ENCODE measurements at places on chromosomes 11 and 22.

DNA sequence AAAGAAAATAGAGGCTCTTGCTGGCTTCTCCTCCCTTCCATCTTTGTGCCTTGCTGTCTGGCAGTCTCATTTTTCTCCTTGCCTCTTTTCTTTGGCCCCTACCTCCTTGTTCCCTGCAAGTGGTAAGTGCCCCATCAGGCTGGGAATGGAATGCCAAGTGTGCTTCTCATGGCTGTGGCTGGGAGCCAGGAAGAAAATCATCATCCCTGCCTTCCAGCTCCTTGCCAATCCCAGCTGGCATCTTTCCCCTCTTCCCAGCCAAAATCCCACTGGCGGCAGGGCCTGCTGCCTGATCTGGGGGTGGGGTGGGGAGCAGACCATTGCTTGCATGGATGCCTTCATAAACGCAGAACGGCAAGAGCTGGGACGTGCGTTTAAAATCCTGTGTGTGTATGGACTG is 27.0 kb upstream of the SLC25A18 start:
- no peak for DNase-seq

DNA sequence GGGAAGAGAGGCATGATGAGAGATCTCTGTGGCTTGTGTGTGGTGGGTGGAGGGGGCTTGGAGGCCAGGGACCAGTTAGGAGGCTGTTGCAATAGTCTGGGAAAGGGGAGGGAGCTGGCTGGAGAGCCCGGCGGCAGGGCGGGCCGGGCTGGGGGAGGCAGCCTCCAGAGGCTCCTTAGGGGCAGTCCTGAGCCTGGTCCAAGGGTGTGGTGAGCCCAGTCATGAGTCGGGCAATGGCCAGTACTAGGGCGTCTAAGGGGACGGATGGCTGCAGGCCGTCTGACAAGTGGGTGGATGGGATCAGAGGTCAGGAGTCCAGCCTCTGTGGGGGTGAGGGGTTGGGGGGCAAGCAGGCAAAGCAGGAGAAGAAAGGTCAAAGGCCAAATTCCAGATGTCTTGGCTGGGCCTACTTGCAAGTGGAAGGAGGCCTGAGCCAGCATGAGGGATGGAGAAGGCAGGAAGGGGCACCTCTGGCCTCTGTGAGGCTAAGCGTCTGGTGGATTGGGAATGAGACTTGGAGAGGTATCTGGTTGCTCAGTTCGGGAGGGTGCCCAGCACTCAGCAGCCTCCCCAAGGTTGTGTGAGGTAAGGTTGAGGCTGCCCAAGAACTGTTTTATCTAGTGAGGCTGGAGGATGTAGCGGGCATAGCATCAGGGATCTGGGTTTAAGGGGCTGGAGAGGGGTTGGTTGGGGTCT is 6.0 kb upstream of the CD248 start:
- DNase-seq = no peak

DNA sequence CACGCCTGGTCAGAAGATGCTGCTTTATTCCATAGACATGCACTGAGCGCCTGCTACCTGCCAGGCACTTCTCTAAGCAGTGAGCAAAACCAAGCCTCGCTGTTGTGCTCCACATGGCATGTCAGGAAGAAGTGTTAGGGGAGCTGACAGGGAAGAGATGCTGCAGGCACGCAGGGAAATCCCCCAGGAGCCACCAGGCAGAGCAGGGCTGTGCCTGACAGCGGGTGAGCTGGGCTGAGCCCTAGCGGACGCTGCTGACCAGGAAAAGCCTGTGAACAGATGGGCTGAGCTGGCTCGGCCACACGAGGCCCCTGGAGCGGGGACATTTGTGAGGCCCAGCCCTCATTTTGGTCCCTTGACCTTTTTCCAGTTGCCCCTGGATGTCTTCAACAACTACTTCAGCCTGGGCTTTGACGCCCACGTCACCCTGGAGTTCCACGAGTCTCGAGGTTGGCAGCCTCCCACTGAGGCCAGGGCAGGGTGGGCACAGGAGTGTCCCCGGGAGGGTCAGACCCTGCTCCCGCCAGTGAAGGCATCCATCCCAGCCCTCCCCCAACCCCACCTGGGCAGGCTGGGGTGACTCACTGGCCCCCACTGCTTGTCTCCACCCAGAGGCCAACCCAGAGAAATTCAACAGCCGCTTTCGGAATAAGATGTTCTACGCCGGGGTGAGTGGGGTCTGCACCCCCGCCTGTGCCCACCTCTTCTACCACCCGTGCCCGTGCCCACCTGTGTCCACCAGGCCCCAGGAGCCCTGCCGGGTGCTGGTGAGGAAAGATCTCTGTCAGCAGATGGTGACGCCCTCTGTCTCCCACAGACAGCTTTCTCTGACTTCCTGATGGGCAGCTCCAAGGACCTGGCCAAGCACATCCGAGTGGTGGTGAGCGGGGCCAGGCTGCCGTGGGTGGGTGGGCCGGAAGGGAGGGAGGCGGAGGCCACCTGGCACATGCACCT is 7.4 kb upstream of the MDK start:
- no peak for DNase-seq

DNA sequence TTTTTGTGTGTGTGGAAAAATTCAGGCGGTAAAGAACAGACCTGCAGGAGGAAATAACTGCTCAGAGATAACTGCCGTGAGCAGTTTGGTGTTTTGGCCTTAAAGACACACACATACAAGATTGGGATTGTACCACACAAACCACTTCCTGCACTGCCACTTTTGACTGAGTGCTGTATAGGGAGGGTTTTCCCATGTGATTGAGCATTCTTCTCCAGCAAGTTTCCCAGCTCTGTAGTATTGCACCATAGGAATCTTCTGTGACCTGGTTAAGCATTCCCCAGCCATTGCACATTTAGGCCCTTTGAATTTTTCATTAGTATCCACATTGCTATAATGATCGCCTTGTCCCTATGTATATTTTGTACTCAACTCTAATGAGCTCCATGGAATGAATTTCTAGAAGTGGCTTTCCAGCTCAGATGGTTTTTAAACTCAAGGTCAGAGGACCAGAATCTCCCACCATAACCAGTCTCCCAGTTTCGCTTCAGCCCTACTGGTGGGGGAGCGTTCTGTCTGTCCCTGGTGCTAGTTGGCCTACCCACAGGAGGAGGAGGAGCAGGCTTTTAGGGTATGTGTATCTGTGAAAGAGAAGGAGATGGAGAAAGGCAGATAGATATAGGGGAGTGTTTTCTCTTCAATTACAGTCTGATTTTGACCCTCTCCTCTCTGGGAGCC is 9.3 kb downstream of the CD82 start:
- no peak for DNase-seq

GRCh38 chr11:27200779-27201453 is 160.3 kb downstream of the BBOX1 start:
- DNase-seq = no peak

- DNase-seq = no peak
These were observed 57.5 kb upstream of the EED start for GRCh38 chr11:86187027-86187426.

GRCh38 chr11:85483861-85484260 is 143.3 kb downstream of the DLG2 start:
- no peak for DNase-seq

GRCh38 chr11:69007975-69008381 is 5.1 kb downstream of the MRGPRF start:
- no peak for DNase-seq

- DNase-seq = no peak
These were observed 1038.5 kb downstream of the OPCML start for GRCh38 chr11:132493801-132494200.

GRCh38 chr11:124586238-124586860 is 16.6 kb downstream of the OR8A1 start:
- DNase-seq = peak; percentile 59

DNA sequence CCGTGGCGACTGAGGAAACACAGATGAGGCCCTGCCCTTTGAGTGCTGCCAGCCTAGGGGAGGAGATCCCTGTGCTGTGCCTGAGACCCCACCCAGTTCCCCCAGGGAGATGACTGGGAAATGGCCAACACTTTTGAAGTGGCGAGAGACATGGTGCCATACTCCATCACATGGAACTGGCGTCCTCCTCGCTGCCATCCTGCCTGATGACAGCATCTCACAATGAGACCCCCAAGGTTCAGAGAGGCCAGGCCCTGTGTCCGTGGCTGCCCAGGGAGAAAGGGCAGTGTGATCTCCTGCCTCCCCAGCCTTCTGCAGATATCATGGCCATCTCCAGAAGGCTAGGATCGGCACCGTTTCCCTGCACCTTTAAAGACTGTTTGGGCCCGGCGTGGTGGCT is 31.1 kb downstream of the FAM83F start:
- DNase-seq = no peak

DNA sequence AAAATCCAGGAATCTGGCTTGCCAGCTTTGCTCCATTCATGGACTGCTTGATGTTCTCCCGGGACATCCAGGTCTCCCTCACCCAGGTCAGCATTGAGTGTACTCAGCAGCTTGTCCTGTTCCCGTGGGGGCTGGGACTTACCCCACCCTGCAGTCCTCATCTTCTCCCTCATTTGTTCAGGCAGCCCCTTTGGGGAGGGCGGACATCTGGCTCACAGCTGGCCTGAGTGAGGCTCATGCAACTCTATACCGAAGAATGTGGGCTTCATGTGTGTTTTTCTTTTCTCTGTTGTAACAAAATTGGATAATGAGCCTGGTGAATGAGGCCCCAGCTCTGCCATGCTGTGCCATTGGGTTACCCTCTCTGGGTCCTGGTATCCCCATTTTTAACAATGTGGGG is 227.7 kb upstream of the TENM4 start:
- no peak for DNase-seq

DNA sequence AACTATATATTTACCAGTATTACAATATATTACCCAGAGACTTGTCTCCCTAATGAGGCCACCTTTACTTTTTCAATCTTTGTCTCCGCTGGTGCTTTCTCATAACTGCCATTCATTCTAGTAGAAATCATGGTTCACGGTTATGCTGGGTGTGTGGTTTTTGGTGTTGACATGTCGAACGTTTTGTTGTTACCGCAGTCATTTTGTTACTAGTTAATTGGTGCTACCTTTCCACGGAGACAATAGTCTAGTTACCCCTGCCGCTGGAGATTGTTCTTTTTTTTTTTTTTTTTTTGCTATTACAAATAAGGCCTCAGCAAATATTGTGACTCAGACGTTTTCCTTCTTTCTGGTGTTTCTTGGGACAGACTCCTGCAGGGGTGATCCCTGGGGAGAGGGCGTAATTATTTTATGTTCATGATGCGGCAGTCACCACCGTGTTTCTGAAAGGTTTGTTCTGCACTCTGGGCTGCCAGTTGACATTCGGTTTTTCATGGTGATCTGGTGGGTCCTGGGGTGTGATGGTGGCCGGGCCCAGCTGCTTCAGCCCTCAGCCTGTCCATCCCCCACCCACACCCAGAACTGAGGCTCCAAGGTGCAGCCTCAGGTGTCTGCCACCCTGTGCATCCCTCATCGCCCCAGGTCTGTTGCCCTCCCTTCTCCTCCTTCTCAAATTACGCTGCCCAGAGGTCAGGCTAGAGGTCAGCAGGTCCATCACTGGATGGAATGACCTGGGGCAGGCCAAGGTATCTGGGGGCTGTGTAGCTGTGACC is 28.6 kb downstream of the LRP5 start:
- DNase-seq = no peak

GRCh38 chr11:134853992-134854991 is 442.2 kb upstream of the B3GAT1 start:
- no peak for DNase-seq

DNA sequence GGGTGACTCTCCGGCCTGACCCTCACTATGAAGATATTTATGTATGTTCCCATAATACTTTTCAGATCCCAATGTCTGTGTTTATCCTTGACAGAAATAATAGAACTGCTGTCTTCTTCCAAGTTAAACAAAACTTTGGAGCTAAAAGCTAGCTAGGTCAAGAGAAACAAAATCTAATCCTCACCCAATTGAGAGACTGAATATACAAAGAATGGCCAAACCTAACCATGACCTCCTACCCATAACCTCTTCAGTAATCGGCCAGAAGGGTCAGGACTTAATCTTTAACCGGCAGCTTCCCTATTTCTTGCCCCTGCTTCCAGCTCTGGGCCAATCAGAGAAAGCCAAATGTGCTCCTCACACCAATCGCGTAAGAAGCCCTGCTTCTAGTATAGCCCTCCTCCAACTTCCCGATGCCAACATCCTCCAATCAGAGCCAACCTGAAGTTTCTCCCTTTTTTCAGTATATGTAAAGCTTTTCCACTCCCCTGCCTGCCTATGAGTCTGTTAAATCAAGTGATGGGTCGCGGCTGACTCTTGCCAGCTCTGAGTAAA is 1.7 kb upstream of the DDX6 start:
- peak; percentile 62 for DNase-seq

DNA sequence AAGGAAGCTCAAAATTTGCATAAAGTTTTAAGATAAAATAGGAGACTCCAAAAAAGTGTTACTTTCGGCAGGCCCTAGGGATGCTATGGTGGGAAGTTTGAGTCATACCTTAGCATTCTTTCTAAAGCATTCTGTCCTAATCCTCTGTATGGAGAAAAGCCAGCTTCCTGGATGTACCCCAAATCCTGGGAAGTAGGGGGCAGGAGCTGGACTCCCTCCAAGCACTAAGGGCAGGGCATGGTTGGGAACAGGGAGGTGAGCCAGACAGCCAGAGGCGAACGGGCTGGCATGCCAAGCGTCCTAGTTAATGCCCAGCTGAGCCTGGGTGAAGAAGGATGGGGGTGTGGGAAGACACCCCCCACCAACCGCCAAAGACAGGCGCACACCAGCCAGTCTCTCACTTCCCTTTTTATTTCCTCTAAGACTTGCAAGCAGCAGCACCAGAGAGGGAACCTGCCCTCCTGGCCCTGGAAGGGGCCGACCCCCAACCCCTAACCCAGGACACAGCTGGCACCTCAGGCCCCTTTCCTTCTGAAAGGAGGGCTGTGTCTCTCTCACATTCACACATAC is 23.9 kb downstream of the RTN4RL2 start:
- DNase-seq = no peak

Data from WTC11 (cell line).